ENCODE measurements at places on chromosomes 1 and 21.

DNA sequence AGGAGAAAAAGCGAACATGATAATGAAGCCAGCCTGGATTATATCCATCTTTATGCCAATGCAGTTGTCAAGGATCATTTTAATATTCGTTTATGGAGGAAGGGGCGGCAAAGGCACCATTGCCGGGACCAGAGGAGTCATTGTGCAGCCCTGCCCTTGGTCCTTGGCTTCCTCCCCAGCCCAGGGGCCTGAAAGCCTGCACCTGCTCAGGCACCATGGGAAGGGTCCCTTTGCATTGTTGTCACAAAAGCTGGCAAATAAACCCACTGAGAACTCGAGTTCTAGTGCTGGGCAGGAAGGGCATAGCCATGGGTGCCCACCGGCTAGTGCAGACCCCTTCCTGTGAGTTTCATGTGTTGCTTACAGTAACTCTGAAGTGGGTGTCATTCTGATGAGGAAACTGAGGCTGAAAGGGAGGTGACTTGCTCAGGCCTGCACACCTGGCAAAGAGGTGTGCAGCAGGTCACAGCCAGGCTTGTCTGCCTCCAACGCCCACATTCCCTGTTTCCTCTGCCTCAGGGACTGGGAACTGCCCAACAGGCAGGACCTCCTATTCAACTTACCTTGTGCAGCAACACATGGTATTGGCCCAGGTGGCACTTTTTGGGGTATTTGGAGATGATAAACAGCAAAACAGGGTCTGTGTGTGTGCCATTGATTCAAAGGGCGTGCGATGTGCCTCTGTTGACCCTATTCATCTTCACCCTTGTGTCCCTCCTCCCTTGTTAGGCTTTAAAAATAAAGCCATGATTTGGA is 84.6 kb downstream of the MAN1C1 start:
- no peak for DNase-seq

GRCh38 chr1:236733653-236734052 is 47.4 kb downstream of the ACTN2 start:
- DNase-seq: no peak

GRCh38 chr1:58045094-58045705 is 501.3 kb downstream of the OMA1 start:
- no peak for DNase-seq

GRCh38 chr1:118905196-118905595 is 82.9 kb downstream of the TBX15 start:
- no peak for DNase-seq

All from stimulated activated CD8-positive, alpha-beta memory T cell treated with anti-CD3 and anti-CD28 coated beads, Interleukin-7, amount 100 ng/mL, for 4 hours (primary cell).